Amniotic stem cell (primary cell): ENCODE measurements at places on chromosomes 1 and 21.

GRCh38 chr1:82001345-82001744, 200.6 kb downstream of the ADGRL2 start:
- DNase-seq, result no peak

DNA sequence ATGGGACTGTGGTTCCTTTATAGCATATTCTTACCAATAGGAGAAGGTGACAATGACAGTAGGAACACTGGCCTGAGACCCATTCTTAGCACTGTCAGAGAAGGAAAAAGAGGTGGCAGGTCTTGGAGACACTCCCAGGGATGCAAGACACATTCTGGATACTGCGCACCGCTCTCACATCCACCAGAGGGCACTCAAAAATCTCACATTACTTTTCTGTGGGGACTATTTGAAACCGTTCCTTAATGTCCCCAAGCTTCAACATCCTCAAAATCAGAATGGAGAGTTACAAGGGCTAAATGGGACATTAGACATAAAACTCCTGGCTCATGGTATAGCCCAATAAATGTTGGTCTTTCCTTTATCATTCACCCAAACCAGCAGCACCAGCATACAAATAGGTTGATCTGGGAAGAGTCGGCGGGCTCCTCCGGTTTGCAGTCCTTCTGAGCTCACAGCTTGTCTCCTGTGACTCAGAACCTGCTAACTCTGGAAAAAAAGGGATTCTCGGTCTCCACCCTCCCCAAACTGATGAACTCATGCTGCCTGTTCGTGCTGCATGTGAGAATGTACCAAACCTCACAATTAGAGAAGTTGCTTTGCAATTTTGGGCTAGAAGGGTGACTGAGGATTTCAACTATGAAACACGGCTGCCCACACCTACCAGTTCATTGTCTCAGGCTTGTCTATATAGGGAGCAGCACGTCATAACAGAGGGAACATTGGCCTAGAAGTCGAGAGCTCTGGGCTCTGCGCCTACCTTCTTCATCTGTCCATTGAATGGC, 40.2 kb downstream of the IL12RB2 start:
- DNase-seq, result peak; percentile 45

- no peak for DNase-seq
Measured at GRCh38 chr1:218673170-218673569, 328.0 kb downstream of the TGFB2 start.

DNA sequence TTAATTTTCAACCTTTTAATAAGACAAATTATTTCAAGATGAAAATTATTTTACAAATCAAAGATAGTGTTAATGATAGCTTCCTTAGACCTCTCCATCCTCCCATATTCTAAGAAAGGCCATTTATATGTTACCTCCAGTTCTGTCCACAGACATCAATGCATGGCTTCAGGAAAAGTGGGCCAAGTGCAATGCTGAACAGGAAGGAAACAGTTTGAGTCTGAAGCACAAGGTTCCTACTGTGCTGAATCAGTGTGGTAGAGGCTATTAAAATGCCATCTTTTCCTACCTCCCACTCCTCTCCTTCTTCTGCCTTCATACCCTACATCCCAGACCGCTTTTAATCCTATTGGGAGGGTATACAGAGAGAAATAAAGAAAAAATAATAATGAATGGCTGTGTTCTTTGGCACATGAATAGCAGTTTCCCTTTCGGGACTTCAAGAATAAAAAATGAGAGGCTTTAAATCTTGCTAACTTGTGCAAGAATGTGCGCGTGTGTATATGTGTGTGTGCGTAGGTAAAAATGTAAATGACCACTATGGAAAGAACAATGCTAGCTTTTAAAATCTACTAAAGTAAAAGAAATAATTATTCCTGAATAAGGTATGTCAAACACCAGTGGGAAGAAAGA, 62.6 kb upstream of the C1orf105 start:
- DNase-seq, result no peak

DNA sequence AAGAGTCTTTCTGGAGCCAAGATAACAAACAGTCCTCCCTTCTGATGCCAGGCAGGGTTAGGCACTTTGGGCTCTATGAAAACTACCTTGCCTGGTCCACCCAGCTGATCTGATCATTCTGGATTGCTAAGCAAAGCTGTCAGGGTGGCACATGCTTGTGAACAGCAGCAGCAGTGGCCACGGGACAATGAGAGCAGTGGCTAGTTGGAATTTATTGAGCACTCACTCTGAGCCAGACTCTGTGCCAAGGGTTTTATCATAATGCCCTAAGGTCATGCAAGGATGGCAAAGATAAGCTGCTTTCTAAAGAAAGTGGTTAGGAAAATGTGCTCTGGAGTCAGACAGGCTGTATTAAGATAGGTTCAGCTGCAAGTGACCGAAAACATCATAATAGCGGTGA, 390.4 kb upstream of the VAMP3 start:
- DNase-seq, result no peak

DNA sequence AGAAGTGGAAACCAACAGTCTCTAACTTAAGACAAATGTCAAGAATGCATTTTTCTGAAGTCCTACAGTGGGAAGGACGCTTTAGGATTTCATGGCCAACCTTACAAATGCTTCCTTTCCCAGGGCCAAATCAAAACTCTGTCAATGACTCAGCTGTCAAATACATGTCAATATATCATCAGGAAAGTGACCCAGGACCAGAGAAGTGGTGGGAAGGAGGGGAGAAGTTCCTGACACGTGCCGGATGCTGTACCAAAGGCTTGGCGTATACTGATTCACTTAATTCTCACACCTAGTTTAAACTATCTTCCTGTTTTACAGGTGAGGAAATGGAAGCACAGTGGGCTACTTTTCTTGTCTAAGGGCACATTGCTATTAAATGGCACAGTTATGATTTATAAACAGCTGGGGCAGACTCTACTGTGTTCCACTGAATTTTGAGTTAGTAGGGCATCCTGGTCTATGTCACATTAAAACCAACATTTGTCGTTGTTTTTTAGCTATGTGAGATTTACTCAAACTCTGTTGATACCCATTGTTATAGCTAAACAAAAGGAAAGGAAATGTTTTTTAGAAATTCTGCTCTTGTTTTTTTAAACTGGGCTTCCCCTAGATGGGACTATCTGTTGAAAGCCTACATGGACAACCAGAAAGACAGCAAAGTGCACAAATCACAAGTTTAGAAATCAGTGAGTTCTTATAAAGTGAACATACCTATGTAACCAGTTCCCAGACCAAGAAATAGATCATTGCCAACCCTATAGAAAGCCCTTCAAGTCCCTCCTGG, 208.2 kb upstream of the SGIP1 start:
- DNase-seq, result no peak

- no peak for DNase-seq
Measured at GRCh38 chr1:8563944-8564537, 246.1 kb downstream of the SLC45A1 start.

- no peak for DNase-seq
Measured at GRCh38 chr1:15296585-15297321, 49.7 kb downstream of the FHAD1 start.

- no peak for DNase-seq
Measured at GRCh38 chr1:206736878-206737728, 33.5 kb upstream of the IL19 start.

DNA sequence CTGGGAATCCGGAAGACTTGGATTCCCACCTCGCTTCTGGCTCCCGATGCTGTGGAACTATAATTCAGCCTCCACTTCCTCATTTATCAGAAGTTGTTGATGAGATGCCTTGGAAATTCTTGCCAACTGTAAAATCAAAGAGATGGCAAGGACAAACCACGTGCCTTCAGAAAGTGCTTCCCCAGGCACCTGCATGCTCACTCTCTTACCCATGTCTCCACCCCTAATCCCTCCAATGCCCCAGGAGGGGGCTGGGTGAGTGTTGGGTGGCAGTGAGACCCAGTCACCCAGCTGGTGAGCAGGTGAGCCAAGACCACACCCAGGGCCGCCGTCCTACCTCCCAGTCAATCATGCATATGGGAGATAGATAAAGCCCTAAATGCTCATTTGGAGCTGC, 160.8 kb downstream of the PSMG1 start:
- no peak for DNase-seq

- DNase-seq, result no peak
Measured at GRCh38 chr1:18322368-18323032, 158.2 kb upstream of the KLHDC7A start.

- DNase-seq, result no peak
Measured at GRCh38 chr1:223022641-223023473, 120.2 kb downstream of the TLR5 start.

- no peak for DNase-seq
Measured at GRCh38 chr1:161427733-161428516, 60.2 kb upstream of the CFAP126 start.

GRCh38 chr1:14810595-14811361, 212.3 kb downstream of the KAZN start:
- no peak for DNase-seq

DNA sequence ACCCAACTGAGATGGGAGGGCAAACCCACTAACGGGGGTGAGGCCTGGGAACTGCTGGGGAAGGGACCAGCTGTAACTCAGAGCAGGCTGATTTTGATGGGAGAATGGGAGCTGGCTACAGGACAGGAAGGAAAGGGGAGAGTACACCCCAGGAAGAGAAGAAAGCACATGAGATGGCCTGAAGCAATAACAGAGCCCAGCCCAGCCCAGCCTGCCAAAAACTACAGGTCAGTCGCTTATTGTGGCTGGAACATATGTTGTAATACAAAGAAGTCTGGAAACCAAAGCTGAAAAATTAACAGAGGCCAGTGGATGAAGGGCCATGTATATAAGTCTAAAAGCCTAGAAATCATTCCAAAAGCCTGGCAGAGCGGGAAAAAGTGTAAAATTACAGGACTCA, 1.6 kb downstream of the ITLN2 start:
- no peak for DNase-seq

DNA sequence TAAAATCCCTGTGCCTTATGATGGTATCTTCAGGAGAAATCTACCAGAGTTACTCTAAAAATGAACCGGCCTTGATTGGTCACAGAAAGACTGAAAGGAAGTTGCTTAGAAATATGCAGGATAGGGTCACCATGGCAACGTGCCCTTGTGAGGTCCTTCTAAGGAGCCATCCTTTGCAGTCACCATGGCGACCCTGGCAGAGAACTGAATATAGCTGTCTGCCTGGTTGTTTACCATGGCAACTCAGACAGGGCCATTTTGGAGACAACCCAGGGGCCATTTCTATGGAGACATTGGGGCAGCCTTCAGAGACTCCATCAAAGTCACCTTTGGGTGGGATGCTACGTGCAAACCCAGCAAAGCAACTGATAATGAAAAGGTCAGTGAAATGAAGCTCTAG, 43.0 kb downstream of the SNX7 start:
- DNase-seq, result no peak
